Activated T-cell treated with anti-CD3 and anti-CD28 coated beads for 24 hours (primary cell): ENCODE measurements at places on chromosomes 5 and 9.

DNA sequence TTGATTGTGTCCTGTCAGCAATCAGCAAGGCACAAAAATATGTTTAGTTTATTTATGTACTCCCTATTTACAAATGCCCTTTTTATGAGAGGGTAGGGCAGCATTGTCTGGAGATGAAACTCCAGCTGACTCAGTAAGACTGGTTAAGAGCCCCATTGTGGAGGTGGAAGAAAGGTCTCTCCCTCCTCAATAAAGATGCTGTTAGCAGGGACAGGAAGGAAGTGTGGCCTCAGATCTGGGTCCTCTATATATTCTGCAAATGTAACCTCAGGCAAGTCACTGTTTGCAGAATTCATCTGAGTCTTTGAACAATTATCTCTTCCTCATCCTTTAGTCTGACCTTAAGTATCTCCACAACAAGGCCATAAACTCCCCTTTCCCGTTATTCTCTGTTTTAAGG is 48.3 kb upstream of the TRAF1 start:
- no peak for DNase-seq

DNA sequence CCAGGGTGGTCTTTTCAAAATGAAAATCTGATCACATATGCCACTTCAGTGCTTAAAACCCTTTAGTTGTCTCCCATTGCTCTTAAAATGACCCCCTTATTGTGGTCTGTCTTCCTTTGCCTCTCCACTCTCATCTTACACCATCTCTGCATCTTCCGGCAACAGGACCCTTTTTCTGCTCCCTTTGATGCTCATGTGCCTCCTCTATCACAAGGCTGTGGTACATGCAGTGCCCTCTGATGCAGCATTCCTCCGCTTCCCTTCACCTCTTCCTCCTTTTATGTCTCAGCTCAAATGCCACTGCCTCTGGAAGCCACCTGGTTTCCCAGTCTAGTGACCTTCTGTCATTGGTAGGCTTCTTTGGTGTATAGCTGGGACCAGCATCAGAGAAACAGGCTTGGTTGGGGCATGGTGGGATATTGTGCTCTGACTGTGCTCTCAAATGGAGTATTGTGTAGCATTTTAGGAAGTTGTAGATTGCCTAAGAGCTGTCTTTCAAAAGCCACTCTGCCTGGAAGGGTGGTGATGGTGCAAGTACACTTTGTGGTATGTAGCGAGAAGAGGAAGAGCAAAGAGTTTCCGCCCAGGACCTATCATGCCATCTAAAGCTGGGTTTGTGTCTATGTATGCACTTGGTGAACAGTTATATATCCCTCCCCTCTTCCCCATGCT is 28.1 kb downstream of the ARHGAP26 start:
- no peak for DNase-seq

DNA sequence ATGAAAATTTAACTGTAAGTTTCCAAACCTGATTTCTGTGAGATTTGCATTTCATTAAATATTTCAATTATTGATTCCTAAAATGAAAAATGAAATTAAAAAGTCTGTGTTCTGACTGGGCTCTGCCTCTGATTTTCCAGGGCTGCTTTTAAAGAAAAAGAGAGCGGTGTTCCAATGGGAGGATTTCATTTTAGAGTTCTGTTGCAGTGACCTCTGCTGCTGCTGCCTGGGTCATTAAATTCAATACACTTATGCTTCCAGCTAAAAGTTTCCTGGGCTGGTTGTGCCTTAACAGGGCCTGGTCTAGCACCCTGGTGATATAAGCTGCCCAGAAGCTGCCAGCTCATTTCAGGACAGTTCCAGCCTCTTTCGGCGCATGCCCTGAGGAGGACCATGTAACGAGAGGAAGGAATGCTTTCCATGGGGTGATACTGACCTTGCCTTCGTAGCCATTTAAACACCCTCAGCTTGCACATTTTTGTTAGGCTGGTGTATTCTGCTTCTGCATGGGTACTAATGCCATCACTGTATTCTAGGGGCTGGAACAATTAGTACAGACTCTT is 93.3 kb downstream of the TMEM174 start:
- no peak for DNase-seq

DNA sequence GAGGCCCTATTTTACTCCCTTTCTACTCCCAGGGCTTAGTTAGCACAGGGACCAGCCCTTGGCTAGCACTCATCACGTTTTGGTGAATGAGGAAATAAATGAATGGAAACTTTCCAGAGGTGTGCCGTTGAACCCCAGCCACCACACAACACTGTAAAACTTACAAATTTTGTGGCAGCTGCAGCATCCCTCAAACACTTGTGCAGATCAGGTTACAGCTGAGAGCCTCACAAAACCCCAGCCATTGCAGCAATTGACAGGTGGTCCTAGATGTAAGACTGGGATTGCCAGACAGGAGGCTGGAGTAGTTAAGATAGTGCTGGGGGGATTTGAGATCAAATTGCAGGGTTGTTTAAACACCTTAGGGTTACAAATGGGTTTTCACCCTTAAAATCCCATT is 482.2 kb upstream of the KIF2A start:
- DNase-seq = no peak

DNA sequence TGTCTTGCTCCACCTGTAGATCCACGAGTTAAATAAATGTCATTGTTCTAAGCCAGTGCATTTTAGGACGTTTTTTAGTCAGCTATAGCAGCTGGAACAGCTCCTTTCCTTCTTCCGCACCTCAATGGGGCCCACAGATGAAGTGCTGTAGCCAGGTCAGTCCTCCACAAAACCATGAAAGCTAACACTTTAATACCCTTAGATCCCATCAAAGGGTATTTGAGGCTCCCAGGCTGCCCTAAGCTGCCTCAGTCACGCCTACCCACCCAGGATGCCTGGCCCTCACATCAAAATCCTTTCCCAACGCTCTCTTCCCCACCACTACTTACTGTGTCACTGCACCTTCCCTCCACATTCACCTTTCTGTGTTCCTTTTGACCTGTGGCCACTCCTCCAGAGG is 44.1 kb upstream of the ACO1 start:
- no peak for DNase-seq

DNA sequence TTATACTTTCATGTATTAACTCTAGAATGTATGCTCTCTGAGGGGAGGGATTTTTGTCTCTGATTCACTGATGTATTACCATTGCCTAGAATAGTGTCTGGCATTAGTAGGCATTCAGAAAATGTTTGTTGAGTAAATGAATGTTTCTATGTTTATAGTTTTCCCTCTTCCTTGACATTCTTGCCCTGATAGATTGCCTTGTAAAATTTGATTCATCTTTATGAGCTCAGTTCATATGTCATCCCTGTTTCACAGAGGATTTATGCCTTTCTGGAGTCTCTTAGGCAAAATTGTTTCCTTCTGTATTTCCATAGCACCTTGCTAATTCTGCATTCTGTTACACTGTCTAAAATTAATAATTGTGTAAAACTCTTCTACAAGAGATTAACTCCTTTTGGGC is 72.3 kb downstream of the RASA1 start:
- DNase-seq = no peak

DNA sequence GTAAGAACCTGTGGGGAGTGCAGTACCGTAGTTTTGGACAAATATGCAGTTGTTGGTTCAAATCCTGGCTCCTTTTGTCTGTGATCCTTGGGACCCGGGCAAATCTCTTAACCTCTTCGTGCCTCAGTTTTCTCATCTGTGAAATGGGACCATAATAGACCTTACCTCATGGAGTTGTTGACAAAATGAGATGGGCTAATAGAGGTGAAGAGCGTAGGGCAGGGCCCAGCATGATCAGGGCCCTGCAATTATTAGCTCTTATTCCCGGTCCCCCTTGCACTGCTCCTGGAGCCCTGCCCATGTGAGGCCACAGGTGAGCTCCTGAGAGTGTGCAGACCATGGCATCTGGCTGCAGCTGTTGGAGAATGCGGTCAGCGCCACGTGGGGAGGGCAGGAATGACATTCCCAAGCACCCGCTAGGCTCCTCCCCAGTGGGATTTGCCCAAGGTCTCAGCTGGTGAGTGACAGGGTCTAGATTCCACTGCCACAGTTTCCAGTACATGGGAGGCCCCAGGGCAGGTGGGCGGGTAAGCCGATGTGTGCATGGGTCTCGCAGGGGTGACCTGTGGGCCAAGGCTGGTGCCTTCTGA is 41.0 kb downstream of the NEK6 start:
- no peak for DNase-seq

DNA sequence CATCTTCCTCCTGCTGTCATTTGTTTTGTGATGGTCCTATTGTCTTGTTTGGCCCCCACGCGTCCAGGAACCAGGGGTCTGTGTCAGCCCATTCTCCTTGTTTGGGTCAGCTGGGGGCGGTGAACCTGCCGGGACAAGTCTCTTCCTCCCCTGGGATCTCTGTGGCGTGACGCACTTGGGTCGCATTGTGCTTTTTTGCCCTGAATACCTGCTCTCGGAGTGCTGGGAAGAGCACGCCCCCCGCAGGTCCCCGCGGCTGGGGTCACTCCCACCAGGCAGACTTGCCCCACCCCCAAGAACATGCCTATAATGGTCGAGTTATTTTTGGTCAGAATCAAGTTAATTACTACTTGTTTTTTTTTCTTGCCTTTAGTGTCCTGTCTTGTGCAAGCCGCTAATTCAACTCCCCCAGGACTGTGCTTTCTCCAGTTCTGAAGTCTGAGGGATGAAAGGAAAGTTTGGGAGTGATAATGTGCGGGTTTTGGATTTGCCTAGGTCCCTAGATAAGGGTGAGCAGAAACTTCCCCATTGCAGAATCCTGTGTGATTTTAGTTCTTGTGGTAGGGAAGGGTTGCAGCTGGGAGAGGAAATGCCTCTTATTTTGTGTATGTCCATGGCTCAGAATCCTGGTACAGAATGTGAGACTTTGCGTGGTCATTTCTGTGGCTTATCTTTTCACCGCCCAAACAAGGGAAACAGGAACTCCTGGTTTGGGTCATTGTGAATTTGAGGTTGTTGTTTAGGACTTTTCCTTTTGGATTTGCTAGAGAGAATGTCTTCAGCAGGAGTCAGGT is 789 bp downstream of the ACER2 start:
- DNase-seq = no peak
